Stimulated activated CD4-positive, alpha-beta T cell treated with anti-CD3 and anti-CD28 coated beads, Interleukin-15, amount 100 ng/mL, for 48 hours (primary cell): ENCODE measurements at places on chromosomes 16 and 17.
A peak's percentile ranks its signal among the peaks of the same experiment; 100 is the strongest.

DNA sequence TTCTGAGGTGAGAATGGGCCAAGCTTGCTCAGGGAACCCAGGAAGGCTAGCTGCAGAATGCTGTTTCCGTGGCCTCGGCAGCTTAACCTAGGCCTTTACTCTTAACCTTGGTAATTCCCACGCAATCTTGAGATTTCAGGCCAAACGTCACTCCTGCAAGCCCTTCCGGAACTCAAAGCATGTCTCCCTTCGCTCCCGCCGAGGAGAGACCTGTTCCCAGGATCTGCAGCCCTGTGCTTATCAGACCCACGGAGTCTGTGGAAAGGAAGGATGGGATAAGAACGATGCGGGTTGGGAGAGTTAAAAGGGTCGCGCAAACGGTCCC, 524 bp upstream of the ZFP3 start:
- DNase-seq, result no peak

- DNase-seq, result no peak
These were observed 77.4 kb downstream of the CDH13 start for GRCh38 chr16:82703871-82704768.

- no peak for DNase-seq
These were observed 53.6 kb downstream of the KANSL1 start for GRCh38 chr17:46139432-46140210.

- no peak for DNase-seq
These were observed 8.8 kb downstream of the XYLT2 start for GRCh38 chr17:50354776-50355175.

GRCh38 chr17:82922646-82923045, 82.8 kb upstream of the ZNF750 start:
- no peak for DNase-seq

DNA sequence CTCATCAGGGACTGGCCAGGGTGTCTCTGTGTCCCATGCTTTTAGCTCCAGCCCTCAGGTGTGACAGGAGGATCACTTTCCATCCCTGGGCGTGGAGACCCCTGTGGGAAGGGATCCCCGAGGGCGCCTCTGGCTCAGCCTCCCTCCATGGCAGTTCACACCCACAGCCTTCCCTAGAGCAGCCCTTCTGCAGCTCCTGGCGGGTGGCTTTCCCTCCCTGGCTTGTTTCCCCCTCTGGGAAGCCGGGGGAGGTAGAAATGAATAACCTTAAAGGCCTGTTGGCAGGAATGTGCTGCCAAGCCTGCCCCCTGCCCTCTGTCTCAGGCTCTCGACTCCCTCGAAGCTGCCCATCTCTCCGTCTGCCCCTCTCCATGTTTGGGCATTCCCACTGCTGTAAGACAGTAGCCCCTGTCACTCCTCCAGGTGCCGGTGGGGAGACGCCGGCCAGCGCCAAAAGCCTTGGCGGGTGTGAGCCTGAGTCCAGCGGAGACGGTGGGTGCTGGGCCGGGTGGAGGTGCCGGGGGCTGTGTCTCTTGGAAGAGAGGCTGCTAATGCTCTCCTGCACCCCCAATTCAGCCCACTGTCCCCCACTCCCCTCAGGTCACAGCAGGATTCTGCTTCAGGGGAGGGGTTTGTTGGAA, 2.1 kb upstream of the ATP2A1 start:
- no peak for DNase-seq

- no peak for DNase-seq
These were observed 70.2 kb downstream of the ARHGAP44 start for GRCh38 chr17:12859520-12859919.

- DNase-seq, result no peak
These were observed 594 bp upstream of the CARHSP1 start for GRCh38 chr16:8869212-8869987.

DNA sequence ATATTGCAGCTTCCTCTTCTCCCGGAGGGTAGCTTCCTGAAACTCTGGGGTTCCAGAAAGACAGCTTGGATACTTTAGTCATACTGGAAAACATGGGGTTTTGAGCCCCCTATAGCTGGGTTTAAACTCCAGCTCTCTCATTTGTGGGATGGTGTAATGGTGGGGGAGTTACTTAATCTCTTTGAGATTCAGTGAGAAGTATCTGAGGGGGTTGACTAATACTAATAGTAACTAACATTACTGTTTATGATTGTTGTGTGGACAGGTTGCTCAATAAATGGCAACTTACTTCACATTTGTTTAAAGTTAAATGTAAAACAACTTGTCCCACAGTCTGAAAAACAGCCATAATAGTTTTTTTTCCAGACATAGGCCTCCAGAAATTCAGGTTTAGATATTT, 5.1 kb upstream of the SUZ12 start:
- no peak for DNase-seq

- no peak for DNase-seq
These were observed 24.6 kb downstream of the CACNG1 start for GRCh38 chr17:67068999-67069398.

DNA sequence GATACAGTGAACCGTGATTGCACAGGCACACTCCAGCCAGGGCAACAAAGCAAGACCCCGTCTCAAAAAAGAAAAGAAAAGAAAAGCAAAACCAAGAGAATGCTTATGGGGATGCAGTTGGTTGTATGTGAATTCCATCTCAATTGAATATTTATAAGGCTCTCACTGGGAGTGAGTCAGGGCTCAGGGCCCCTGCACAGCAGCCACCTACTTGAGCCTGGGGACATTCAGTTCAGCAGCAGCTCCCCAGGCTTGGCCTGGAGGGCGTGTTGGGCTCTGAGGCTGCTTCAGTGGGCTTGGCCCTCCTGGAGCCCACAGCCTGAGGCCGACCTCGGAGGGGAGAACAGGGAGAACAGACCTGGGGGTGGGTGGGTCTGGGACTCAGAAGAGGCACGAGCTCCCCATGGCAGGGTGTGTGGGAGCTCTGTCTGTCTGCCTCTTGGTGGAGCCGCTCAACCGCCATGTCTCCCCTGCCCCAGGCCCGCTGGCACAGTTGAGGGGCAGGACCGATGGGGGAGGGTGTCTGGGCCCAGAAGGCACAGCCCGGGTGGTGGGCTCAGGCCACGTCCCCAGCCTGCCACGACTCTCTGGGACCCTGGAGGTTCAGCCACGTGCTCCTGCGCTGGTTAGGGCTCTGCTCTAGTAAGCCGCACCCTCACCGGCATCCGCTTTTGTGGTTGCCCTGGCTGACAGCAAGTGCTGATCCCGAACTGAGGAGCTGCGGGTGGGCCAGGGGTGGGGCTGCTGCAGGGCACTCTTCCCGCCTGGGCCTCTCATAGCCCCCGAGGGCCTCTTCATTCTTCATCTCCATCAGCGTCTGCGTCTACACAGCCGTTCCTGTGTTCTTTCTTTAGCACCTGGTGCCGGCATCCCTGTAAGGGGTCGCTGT, 24.8 kb downstream of the ZFPM1 start:
- no peak for DNase-seq

DNA sequence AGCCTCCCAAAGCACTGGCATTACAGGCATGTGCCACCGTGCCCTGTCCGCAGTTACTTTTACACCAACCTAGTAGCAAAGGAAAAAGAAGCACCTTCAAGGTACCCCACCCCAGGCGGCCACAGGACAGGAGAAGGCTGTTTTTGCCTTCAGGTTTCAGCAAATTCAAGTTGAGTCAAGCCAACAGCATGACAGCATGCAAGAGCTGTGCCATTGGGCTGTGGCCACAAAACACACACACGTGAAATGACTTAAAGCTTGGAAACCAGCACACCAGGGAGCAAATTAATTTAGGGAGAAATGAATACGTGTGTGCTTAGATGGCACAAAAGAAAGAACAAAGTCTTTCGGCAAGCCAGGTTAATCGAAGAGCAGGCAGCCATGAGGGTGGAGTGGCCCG, 39.7 kb downstream of the ERCC4 start:
- no peak for DNase-seq

GRCh38 chr17:42275527-42276358, 448 bp downstream of the STAT5B start:
- DNase-seq, result no peak

DNA sequence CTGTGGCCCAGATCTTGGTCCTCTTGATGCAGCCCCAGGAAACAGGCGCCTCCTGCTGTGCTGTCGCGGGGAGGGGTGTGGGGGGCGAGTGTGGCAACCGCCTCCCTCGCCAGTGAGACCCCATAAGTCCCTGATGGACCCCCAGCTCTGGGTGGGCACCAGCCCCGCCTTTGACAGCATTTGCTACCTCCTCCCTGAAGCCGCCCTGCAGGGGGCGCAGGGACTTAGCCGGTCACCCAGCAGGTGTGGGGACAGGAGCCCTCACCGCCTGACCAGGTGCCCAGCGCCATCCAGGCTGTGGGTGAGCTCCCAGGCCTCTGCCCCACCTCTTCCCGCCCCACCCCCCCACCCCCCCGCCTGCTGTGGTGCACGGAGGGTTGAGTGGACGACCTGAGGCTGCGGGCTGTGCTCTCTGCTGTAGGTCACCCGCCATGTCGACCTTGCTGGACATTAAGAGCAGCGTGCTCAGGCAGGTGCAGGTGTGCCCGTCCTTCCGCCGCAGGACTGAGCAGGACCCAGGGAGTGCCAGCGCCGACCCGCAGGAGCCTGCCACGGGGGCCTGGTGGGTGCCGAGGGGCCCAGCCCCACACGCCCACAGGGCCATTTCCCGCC, 4.8 kb downstream of the BAIAP3 start:
- no peak for DNase-seq

DNA sequence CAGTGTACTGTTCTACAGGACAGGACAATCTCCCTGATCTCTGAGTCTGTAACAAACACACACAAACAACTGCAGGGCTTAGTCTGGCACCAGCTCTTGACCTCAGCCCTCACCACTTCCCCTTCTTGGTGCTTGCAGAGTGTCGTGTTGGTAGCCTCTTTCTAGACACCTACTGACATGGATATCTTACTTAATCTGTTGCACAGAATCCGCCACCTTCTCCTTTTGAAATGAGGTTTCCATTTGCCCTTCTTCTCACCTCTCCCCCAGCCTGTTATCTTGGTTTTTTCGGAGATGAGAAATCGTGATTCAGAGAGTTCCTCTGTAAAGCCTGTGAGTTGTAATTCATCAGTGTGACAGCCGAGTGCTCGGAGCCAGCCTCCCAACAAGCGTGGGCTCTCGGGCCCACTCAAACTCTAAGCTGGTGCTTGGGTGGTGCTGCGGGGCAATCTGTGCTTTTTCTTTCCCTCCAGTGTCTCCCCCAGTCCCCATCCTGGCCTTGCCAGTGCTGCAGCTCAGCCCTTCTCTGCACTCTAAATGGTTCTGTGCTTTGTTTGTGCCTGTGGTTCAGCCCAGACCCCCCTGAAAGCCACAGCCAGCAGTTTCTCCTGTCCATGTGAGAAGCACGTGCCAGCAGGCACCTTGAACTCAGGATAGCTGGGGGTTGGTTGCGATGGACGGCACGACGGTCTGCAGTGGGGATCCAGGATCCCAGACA, 28.1 kb downstream of the KIAA0513 start:
- peak; percentile 67 for DNase-seq

- DNase-seq, result peak; percentile 46
These were observed 32.3 kb downstream of the GRB7 start for GRCh38 chr17:39769974-39770587.

DNA sequence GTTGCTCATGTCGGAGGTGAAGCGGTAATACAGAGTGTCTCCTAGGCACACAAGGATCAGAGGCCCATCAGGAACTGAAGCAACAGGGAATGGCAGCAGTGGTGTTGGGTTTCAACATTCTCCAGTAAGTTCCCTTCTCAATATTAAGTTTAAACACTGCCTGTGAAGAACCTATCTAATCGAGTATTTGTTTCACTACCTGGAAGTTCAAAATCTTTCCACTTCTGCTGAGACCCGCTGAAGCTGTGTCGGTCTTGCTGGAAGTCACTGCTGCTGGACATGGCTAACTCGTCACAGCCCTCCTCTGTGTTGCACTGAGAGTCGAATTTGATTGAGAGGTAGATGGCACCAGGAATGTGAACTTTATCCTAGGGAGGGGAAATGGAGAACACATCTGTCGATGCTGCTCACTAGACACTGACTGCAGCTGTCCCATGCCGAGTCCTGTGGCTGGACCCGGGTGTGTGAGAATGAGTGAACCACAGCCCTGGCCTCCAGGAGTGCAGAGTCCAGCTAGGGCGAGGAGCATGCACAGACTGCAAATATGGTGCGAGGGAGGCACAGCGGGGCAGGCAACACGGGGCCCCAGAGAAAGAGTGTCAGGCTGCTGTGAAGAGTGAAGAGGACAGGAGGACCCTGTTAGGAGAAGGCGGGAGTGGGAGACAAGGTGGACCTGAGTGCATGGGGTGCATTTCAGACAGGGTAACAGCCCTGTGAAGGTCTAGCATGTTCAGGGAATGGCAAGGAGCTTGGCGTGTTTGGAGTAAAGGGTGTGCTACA, 50.1 kb upstream of the ATP2A3 start:
- DNase-seq, result no peak

DNA sequence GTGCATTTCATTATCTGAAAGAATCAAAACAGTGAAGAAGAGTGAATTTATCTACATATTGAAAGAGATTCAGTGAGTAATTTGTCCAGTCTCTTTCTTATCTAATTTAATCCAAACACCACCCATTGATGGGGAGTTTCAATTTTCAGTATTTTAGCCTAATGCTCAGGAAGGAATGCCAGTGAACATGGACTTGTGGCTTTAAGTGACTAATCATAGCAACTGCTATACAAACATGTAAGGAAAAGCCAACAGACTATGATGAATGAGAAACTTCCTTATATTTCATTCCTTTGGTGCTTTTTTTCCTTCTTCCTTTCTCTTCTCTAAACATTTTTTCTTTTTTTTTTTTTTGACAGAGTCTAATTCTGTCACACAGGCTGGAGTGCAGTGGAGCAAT, 885.8 kb downstream of the KCNJ2 start:
- DNase-seq, result no peak

GRCh38 chr17:71494062-71494855, 626.6 kb upstream of the SOX9 start:
- DNase-seq, result no peak
